ENCODE measurements at places on chromosomes 2 and 18. TPM values are rescaled to one million over a fixed set of nuclear protein-coding genes. Genes with fewer than 3 reads are reported as not detected.

Gene CD8B
- not detected for total RNA-seq

DNA sequence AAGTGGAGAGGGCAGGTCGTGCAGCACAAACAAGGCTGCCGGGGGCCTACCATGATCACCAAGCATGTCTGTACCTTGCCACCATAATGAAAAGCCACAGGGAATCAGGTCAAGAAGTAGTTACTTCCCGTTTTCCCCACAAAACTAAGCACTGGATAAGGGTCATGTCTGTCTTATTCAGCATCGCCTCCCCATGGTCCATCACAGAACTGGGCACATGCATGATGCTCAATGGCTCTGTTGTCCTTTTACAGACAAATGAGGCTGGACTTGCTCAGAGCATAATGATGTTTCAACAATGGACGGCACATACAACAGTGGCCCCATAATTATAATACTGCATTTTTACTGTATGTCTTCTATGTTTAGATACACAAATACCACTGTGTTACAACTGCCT lies 27.5 kb downstream of the REEP1 start:
- DNase-seq, result no peak

- DNase-seq, result peak; percentile 82
Observed at GRCh38 chr2:45595721-45596435, 15.2 kb downstream of the SRBD1 start.

DNA sequence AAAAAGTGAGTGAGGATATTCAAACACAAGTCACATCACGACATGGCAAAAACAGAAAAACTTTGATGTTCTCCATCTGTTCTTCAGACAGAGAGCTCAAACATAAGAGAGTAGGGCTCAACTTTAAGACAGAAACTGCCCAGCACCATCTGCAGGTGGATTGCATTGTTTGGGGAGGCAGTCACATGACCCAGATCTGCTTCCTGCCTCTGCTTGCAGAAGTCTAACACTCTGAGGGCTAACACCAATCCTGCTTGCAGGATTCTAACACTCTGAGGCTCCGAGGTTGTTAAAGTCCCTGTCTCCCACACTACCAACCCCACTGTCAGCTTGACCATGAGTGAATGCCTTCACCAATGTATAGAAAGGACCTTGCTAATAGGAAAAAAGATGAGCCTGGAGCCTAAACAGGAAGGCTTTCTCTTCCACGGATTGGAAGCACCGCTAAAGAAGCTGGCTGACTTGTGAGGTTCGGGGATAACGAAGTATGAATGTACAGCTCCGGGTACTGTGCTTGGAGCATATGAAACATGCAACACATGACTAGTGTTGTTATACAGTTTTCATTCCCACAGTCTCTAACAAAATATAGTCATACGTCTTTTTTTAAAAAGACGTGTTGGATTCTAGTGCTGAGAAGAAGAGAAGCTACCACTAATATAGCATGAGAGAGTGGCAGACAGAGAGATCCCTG lies 176.6 kb upstream of the CREB1 start:
- no peak for DNase-seq

DNA sequence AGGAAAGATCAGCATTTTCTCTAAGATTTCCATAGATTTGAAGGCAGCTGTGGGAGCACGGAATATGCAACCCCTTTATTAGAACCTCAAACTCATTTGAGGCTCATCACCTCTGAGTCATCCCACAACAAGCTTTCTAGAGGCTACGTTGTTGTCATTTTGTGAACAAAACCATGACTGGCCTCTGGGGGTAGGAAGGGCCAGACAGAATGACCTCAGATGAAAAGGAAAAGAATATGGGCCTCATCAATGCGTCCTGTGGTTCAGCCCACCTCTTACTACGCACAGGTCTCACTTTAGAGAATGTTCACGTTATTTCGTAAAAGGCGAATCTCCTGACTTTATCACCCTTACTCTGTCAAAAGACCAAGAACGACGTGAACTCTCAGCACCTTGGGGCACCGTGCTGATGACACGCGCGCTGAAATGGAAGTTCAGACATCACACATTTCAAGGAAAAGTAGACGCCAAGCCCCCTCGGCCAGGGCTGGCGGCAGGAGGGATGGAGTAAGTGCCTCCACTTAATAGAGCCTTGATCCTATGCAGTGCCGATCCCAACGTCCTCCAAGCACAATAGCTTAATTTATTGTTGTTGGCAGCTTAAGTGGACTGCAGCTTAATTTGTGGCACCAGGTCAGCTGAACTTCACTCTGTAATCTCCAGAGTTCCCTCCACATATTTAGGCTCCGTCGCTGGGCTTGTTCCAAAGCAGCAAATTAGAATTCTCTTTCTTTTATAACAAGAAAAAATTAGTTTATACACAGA lies 208.3 kb downstream of the EIPR1 start:
- DNase-seq, result peak; percentile 19

Gene SCYGR4
- total RNA-seq, result not detected
